ENCODE measurements at places on chromosomes 2 and 18.
A peak's percentile ranks its signal among the peaks of the same experiment; 100 is the strongest.

- DNase-seq: no peak
Measured at GRCh38 chr2:224151161-224151560, 112.1 kb upstream of the SERPINE2 start.

GRCh38 chr2:174031226-174031625 is 66.1 kb upstream of the SP3 start:
- no peak for DNase-seq

DNA sequence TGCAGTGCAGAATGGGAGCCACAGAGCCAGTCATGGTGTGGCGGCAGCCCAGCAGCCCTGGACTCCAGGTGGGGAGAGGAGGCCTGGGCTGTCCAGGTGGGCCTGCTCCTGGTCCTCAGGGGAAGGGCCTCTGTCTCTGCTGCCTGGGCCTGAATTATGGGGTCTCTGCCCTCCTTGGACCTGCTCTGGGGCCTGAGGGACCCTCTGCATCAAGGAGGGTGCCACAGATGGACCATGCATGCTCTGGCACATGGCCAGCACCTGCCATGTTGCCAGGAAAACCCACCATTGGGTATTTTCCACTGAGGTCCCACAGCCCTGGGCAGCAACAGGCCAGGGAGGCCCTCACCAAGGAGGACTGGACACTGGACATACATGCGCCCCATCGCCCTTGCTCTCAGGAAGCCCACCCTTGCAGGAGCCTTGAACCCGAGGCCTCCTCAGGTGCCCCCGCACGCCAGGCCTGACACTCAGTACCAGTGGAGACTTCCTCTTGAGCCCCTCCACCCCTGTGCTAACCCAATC is 107.1 kb downstream of the NDUFA10 start:
- DNase-seq: no peak

- no peak for DNase-seq
Measured at GRCh38 chr2:141182246-141182645, 948.6 kb downstream of the LRP1B start.

DNA sequence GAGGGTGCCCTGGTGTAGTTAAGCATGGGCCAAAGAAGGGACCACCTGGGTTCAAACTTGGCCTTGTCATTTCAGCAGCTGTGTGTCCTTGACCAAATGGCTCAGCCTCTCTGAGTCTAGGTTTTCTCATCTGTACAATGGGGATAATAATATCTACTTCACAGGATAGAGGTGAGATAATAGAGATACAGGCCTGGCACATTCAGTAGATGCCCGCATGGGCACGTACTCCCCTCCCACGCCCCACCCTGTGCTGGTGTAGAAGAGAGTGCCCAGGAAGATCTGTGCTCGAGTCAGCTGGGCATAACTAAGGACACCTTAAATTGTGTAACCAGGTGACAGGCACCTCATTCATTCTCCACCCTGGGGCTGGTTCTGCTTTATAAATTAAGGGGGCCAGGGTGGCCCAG is 8.4 kb upstream of the TMEM185B start:
- DNase-seq: no peak

- DNase-seq: no peak
Measured at GRCh38 chr2:142008135-142008744, 122.6 kb downstream of the LRP1B start.

GRCh38 chr2:30691091-30691947 is 115.9 kb downstream of the CAPN13 start:
- DNase-seq: no peak

- peak; percentile 13 for DNase-seq
Measured at GRCh38 chr2:64119369-64119768, 24.9 kb downstream of the PELI1 start.
